ENCODE measurements at places on chromosomes 12 and 14.

DNA sequence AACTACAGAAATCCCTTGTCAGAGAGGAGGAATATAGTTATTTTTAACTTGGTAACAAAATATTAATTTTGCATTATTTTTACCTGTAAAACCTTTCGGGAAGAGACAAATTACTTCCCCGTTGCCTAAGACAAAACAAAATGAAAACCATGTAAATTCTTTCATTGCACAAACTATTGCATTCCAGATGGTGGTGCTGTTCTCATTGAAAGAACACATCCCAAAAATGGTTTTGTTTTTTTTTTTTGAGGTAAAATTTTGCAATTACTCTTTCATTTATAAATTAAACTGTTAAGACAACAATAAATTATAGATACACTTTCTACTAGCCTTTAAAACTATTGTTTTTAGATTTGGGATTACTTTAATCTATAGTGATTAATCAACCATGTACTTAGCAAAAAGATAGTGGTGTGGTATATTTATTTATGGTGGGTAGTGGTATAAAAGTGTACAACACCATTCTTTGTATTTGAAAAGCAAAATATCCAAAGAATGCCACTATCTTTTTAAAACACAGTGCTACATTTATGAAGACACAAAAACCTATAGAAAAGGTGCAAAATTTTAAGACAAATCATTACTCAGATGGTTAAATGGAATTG lies 115.5 kb downstream of the SLC38A1 start:
- no peak for DNase-seq

GRCh38 chr12:98819821-98820404 lies 174.8 kb downstream of the APAF1 start:
- DNase-seq: no peak

GRCh38 chr14:63510538-63510937 lies 32.6 kb downstream of the PPP2R5E start:
- DNase-seq: no peak

DNA sequence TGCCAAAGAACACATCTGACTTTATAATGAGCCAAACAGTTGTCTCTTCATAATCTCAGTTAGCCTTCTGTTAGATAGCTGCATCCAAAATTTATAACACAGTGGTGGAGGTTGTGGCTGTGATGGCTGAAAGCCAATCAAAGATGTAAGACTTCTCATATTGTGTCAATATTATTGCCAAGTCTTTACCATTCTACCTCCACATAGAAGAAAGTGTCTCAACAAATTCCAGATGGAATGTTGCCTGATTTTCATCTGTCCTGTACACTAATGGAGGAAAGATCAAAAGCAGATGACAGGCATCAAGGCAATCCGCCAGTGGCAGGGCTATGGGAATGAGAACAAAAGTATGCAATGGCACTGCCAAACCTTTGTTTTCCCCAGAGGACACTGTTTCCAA lies 813.1 kb upstream of the NOVA1 start:
- DNase-seq: no peak

- DNase-seq: no peak
Observed at GRCh38 chr14:46496409-46496808, 155.2 kb downstream of the RPL10L start.
